ENCODE measurements at places on chromosomes 4 and X.

DNA sequence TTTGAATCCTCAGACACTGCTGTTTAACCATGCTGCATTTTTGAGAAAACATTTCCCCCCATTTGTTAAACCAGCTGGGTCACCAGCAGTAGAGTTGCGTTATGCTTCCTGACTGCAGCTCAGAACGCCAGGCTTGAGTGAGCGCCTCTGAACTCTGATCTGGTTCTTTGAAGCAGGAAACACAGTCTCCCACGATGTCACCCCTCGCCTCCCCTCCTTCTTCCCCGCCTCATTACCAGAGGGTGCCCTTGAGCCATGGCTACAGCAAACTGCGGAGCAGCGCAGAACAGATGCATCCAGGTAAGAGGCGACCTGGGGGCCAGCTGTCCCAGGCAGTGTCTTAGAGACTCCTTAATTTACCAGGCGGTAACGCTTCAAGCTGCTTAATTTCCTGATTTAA is 78.4 kb downstream of the REPS2 start:
- no peak for DNase-seq

DNA sequence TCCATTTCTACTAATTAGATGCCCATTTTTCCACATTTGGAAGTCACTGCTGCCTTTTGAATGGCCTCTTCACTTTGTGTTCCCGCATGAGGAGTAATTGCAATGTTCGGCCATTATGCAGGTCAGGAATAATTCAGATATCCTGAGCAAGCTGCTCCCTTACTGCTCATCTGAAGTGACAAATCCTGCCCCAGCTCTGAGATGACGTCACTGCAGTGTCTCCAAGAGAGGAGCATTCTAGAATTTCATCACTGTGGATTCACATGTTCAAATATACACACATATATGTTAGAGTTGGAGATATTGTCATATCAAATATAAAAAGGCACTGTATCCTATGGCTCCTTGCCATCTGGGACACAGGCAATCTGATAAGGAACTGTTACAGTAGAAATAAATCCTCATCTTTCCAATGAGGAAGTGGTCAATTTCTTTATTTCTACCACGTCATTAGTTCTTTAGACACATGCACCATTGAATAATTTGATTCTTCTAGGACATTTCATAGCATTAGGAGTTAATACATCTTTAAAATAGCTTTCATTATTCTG is 706.9 kb upstream of the TENM3 start:
- no peak for DNase-seq

DNA sequence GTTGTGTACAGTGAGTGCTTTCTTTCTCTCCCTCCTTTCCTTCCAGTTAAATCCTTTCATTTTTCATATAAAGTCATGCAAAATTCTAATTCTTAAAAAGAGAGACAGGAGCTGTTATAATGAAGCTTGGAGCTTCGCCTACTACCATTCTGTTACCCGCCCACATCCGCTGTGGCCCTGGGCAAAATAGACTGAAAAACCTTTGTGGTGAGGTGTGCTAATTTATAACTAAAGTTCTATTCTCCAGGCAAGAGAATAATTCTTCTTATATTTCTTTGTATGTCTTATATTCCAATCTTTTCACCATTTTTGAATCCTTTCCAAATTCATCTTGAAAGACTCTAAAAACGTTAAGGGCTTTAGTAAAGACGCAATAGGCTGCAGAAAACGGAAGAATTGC is 7.0 kb downstream of the QRFPR start:
- no peak for DNase-seq

- no peak for DNase-seq
Observed at GRCh38 chr4:122341886-122342285, 36.9 kb upstream of the ADAD1 start.

GRCh38 chr4:174545268-174545667 is 23.0 kb upstream of the HPGD start:
- no peak for DNase-seq

DNA sequence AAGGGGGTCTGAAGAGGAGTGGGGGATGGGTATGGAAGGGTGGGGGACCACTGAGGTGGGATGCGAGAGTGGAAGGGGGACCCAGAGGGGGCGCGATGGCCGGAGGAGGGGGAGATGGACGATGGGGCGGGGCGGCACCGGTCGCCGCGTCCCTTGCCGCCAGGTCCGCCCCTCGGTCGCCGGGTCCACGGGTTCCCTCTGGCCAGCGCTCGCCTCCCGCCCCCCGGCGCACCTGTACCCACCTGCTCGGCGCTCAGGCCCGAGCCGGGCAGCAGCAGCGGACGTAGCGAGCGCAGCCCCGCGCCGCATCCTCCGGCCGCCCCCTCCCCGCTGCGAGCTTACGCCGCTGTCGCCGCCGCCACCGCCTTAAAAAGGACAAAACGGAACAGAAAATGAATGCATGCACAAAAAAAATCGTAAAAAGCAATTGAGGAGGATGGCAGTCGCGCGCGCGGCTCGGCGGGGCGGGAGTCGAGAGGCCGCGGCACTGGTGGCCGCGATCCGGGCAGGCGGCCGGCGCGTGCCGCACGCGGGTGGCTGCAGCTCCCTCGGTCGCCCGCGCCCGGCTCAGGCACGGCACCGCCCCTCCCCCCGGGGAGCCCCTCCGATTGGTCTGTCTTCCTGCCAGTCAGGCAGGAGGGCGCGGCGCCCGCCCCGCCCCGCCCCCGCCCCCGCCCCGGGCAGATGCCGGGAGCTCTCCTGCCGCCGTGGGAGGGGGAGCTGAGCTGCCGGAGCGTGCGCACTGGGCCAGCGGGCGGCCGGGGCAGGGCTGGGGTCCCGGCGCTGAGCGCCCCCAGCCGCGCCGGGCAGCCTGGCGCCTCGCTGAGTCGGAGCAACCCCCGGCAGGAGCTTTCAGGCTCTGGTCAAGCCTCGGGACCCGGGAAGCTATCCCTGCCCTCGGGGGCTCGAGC is at the start of gene JAKMIP1:
JAKMIP1 (minus strand) TSS at position 539 of the 911 bp plus-strand sequence. CDS start 87,699 bp downstream, outside the sequence.
- peak; percentile 77 for DNase-seq

DNA sequence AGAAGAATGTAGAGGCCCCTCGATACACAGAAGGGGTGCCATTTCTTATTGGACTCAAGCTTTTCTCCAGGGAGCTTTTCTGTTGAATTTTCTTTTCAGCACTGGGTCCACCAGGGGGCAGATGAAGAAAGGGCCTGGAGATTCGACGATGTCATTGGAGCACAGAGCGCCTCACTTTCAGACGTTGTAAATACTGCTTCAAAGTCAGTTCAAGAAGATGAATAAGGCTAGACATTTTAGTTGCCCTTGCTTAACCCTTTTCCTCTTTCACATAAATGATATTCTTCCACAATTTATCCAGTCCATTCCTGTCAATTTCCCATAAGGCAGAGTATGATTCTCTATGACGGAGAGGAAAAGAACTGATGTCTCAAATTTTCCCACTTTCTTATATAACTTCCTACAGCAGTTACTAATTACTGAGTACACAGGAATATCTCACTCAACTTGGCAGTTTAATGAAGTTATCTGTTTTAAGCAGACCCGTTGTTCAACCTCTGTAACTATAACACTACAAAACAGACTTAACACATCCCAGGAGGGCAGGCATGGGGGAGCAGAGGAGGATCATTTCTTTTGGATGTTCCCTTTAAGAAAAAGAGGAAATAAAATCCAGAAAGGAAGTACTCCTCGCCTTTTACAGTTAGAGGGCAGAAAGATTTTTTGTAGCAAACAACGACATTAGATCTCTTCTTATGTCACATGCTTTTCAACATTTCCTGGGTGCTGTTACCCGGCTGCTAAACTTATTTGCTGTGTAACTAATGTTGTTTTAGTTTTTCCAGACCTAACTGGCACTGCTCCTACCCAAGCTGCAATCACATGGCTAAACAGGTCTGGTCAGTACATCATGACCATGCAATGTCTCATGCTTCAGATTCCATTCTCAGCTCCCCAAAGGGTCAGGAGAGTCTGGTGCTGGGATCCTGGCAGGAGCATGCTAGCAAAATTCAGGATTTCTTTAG is 12.2 kb upstream of the CENPU start:
- DNase-seq = peak; percentile 54

DNA sequence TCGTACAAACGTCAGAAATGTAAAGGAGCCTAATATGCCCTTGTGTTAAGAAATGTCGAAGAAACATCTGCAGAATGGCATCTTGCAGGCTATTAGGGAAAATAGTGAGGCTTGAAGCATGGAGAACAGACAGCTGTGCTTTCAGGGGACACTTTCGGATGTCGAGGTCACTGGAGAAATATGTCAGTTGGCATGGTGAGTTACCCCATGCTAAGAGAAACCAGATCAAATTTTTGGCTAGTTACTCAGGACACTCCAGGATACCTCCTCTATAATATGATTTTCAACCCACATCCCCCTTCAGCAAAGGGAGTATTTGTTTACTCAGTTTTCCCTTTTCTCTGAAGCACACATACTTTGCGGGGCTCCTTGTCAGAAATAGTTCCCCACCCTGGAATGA is 171.4 kb downstream of the GPC3 start:
- DNase-seq = no peak

DNA sequence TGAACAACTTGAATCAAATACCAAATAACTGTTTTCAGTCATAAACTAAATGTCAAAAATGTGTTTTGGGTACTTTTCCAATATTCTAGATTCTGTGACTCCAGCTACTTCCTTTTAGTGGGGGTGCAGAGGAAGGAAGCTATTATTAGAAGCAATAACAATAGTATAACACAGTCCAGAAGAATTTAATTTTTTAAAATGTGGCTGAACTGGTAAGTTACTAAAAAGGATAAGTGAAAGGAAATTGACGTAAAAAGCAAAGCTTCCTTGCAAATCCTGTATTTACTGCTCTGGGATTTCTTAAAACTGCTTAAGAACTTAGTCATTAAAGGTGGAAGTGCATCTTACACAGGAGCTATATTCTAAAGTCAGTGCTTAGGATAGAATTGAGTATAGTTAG is 53.2 kb downstream of the MOSPD2 start:
- no peak for DNase-seq

DNA sequence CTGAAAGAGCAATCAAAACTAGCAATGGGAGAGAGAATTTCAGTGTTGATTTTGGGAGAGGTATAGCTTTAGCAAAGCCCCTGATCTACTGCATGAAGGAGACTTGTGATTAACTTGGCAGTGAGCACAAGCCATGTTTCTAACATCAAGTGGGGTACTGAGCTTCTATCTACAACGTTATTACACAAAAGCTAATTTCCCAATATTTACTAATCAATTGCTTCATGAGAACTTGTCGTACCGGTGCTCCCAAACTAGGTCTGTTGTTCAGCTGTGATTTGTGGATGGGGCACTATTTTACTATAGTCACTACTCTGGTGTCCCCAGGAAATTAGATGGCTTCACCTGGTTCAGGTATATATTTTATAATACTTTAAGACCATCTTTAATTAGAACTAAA is 16.2 kb downstream of the ANK2 start:
- no peak for DNase-seq

GRCh38 chrX:54049801-54050200 is 5.5 kb upstream of the PHF8 start:
- DNase-seq = no peak

DNA sequence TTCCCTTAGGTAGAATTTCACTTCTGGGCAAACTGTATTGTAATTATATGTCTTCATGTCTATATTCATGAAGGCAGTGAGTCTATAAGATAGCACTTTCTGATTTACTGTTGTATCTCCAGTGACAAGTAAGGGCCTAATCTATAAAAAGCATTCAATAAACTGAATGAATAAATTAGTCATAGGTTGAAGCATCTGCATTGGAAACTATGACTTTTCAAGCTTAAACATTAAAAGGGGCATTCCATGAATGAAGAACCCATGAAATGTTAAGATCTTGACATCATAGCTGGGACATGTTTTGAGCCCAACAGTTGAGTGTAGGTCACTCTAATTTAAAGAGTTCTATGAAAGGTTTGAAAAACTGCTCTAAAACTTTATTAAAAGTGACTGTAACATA is 159.3 kb upstream of the LCORL start:
- DNase-seq = no peak

- DNase-seq = no peak
Observed at GRCh38 chrX:122115604-122116003, 1068.2 kb downstream of the GLUD2 start.

- DNase-seq = no peak
Observed at GRCh38 chr4:88398381-88398780, 19.7 kb downstream of the HERC6 start.
